ENCODE measurements at places on chromosomes 1 and 21.

GRCh38 chr1:118636004-118636403 lies 352.1 kb downstream of the TBX15 start:
- DNase-seq: no peak

GRCh38 chr1:2817784-2818564 lies 16.5 kb upstream of the TTC34 start:
- DNase-seq: no peak

GRCh38 chr1:35592991-35593769 lies 20.1 kb downstream of the TFAP2E start:
- no peak for DNase-seq

GRCh38 chr1:43541141-43541540 lies 10.5 kb downstream of the PTPRF start:
- DNase-seq: no peak

DNA sequence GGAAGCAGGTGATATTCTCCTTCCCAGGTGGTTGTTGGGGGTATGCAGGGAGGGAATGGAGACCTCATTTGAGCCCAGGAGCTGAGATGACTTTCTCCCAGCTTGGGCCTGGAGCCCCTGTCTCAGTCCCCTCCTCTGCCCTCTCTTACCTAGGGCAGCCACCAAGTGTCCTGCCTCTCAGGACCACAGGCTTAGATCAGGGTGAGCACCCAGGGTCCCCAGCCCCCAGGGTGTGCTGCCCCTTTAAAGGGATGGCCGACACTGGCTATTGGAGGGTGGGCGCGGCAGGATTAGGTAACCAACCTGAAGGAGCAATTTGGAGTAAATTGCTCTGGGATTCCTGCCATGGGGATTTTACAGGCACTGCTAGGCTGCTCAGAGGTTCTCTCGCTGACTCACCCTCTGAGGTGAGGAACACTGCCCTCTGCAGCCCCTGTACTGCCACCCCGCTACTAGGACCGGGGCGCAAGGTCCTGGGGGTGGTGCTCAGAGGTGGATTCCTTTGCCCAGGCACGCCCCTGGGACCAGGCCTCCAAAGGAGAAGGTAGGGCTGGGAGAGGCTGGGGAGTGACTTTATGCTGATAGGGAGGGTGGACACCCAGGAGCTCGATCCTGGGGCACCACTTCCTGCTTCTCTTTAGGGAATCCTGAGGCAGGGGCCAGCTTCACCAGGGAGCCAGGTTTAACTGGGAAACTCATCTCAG lies 1.5 kb downstream of the RPS6KA1 start:
- DNase-seq: no peak

DNA sequence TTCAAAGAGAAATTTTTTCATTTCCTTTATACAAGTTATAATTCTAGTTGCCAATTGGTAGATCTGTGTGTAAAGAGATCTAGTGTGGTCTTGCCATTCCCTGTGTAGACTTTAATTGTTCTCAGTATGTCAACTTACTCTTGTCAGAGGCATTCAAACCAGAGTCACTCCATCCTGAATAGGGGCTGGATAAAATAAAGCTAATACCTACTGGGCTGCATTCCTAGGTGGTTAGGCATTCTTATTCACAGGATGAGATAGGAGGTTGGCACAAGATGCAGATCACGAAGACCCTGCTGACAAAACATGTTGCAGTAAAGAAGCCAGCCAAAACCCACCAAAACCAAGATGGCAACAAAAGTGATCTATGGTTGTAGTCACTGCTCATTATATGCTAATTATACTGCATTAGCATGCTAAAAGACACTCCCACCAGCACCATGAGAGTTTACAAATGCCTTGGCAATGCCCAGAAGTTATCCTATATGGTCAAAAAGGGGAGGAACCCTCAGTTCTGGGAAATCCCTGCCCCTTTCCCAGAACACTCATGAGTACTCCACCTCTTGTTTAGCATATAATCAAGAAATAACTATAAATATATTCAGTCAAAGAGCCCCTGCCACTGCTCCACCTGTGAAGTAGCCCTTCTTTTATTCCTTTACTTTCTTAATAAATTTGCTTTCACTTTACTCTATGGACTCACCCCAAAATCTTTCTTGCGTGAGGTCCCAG lies 74.0 kb upstream of the ADAMTS5 start:
- no peak for DNase-seq
